Type B pancreatic cell (in vitro differentiated cells): ENCODE measurements at places on chromosomes 3 and 15.

DNA sequence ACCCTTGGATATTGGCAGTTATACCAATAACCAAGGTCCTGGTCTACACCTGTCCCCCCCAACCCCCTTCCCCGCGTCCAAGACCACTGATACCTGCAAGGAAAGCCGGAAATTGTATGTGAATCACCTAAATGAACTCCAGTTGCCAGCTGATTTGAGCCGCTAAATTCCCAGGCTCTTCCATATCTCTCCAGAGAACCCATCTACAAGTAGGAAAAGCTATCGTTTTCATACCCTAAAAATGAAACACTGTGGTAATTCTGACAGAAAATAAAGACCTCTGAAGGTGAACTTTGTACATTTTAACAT is 114.2 kb upstream of the ICE2 start:
- peak overlapping the region; percentile 45 for H3K27ac ChIP-seq
- peak overlapping the region; percentile 87 for H3K4me3 ChIP-seq
- DNase-seq: no peak
- peaks cover 66% of the 10 kb centered on the region for H3K27me3 ChIP-seq
- no peaks in the 10 kb centered on the region for H3K36me3 ChIP-seq
- H3K4me1 ChIP-seq: no peaks in the 10 kb centered on the region

DNA sequence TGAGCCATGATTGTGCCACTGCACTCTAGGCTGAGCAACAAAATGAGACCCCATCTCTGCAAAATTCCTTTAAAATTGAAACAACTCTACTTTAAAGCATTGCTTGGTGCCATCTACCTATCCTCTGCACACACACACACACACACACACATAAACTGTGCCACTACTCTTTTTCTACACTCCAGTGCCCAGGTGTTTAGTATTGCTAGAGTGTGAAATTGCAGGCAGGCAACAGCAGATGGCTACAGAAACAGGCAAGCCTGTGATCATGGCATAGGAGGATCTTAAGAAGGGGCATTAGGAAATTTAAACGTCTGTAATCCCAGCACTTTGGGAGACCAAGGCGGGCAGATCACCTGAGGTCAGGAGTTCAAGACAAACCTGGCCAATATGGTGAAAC is 39.0 kb downstream of the SIDT1 start:
- no peak for DNase-seq
- no peak overlapping the region for H3K27ac ChIP-seq
- no peaks in the 10 kb centered on the region for H3K36me3 ChIP-seq

DNA sequence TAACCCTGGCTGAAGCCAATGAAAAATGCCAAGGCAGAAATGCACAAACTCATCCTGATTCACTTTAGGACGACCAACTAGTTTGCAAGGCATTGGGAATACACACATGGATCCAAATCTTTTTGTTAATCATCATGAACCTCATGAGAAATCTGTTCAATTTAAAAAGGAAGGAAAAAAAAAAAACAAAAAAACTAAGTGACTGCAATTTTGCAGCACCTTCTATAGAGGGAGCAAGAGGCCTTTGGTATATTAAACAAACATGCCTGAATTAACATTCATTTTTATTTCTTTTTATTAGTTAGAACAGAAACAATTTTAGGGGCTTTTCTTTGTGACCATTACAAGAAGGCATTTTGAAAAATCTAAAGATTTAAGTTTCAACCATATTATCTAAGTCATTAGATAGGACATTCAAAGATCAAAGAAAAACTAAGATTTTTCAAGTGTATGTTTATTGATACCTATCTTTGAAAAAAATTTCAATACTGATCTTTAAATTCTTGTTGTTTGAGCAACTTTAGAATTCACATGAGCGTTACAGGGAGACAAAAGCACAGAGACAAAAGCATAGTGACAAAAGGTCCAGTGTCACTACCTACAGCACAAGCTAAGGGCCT is 182.4 kb downstream of the CBLB start:
- H3K36me3 ChIP-seq: peaks cover 24% of the 10 kb centered on the region
- DNase-seq: no peak
- no peaks in the 10 kb centered on the region for H3K27me3 ChIP-seq

DNA sequence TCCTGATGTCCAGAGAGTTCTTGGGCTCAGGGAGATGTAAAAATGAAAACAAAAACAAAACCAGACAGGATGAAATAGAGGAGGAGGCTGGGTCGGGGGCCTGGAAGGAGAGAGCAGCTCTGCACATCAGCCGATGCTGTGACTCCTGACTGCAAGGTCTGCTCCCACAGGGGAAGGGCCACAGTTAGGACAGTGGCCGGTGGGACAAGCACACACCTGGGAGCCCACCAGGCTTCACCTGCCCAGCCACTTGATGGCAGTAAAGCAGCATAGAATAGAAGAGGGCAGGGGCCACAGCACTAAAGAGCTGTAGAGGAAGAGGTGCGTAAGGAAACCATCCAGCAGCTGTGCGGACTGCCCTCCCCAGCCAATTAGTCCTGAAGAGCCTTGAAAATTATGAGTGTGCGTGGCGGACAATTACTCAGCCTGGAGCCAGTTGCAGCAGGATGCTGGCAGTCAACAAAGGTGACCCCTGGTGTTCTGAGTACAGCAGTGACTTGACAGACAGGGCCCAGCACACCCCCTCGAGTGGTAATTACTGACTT is 29.8 kb downstream of the ALS2CL start:
- H3K36me3 ChIP-seq: no peaks in the 10 kb centered on the region
- peak overlapping the region; percentile 44 for H3K27ac ChIP-seq
- H3K27me3 ChIP-seq: peaks cover 3% of the 10 kb centered on the region
- peaks cover 40% of the 10 kb centered on the region for H3K4me1 ChIP-seq
- H3K4me3 ChIP-seq: peak overlapping the region; percentile 61

DNA sequence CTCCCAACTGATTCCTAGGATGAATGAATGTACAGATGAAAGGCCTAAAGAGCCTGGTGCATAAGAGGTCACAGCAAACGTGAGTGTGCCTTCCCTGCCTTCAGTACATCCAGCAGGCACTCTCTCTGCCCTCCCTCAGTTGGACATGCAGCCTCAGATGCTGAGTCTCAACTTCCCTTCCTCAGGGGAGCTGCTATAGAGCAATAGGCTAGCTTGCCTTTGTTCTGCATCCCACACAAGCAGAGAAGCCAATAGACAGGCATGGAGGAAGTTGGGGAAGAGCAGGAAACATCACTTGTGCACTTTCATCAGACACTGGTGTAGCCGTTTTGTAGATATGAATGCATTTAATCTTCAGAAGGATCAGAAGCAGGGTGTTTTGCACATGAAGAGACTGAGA is 147.5 kb upstream of the THBS1 start:
- no peak overlapping the region for H3K4me3 ChIP-seq
- no peaks in the 10 kb centered on the region for H3K36me3 ChIP-seq
- DNase-seq: no peak
- H3K27ac ChIP-seq: no peak overlapping the region

GRCh38 chr15:89129123-89129815 is 41.0 kb downstream of the ABHD2 start:
- peaks cover 10% of the 10 kb centered on the region for H3K4me1 ChIP-seq
- no peak overlapping the region for H3K27ac ChIP-seq
- no peak overlapping the region for H3K4me3 ChIP-seq
- H3K36me3 ChIP-seq: peaks cover 15% of the 10 kb centered on the region
- no peaks in the 10 kb centered on the region for H3K27me3 ChIP-seq

DNA sequence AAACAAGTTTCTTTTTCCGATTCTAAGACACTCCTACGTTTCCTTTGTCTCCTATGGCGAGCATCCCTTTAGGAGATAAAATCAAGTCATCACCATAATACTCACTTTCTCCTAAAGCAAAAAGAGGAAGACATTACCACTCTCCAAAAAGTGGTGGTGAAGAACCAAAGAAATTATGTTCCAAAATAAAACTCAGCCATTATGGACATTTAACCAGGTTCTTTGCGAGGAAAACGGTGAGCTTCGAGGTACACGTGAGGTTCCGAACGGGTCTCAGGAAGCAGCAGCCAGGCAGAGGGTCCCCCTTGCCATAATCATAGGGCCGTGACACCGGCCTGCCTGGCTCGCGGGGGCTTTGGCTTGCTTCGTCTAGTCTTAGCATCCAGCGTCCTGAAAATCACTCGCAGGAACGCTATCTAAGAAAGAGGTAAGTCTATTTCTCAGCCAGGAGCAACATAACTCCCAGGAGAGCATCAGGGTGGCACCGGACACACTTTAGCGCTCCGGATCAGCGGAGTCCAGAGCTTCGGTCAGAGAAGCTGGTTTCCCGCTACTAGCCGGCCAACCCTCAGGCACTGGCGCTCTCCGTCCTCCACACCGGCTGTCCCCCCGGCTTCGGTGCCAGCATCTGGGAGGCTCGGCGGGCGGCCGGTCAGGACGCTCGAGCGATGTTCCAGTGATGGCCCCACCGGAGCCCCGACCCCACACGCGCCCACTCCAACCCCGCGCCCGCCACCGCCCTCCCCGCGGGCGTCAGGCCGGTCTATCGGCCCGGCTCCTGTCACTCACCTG is 581 bp downstream of the IP6K1 start:
- H3K36me3 ChIP-seq: peaks cover 12% of the 10 kb centered on the region
- peak overlapping the region; percentile 91 for H3K4me3 ChIP-seq
- H3K4me1 ChIP-seq: peaks cover 17% of the 10 kb centered on the region
- H3K27ac ChIP-seq: peak overlapping the region; percentile 85
- no peaks in the 10 kb centered on the region for H3K27me3 ChIP-seq
- peak; percentile 74 for DNase-seq

DNA sequence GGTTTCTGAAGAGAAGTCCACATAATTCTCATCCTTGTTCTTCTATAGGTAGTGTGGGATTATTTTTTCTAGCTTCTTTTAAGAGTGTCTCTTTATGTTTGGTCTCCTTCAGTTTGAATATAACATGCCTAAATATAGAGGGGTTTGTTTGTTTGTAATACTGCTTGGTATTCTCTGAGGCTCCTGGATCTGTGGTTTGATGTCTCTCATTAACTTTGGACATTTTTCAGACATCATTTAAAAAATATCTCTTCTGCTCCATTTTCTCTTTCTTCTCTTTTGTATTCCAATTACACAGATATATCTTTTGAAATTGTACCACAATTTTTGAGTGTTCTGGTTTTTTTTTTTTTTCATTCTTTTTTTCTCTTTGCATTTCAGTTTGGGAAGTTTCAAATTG is 113.1 kb downstream of the ARNT2 start:
- H3K36me3 ChIP-seq: peaks cover 17% of the 10 kb centered on the region
- no peaks in the 10 kb centered on the region for H3K27me3 ChIP-seq
- DNase-seq: no peak
- no peaks in the 10 kb centered on the region for H3K4me1 ChIP-seq
- no peak overlapping the region for H3K27ac ChIP-seq
